Endodermal cell (in vitro differentiated cells): ENCODE measurements at places on chromosomes 1 and 21. TPM values are rescaled to one million over a fixed set of nuclear protein-coding genes. Genes with fewer than 3 reads are reported as not detected.

- peaks cover 5% of the 10 kb centered on the region for H3K36me3 ChIP-seq
- peaks cover 10% of the 10 kb centered on the region for H3K4me1 ChIP-seq
- no peak for DNase-seq
- H3K27ac ChIP-seq, result no peak overlapping the region
- no peaks in the 10 kb centered on the region for H3K27me3 ChIP-seq
- H3K4me3 ChIP-seq, result no peak overlapping the region
Observed at GRCh38 chr1:64100791-64101190, 102.6 kb upstream of the UBE2U start.

GRCh38 chr1:44519035-44519676 lies 114.1 kb downstream of the RNF220 start:
- DNase-seq, result no peak
- peaks cover 36% of the 10 kb centered on the region for H3K27me3 ChIP-seq
- H3K27ac ChIP-seq, result no peak overlapping the region

C8B gene
- not detected in 2 replicates for total RNA-seq

GRCh38 chr1:101203820-101204540 lies 32.8 kb upstream of the S1PR1 start:
- H3K4me3 ChIP-seq, result no peak overlapping the region
- no peak overlapping the region for H3K27ac ChIP-seq

KRTAP12-1 gene
- not detected in 2 replicates for total RNA-seq

DNA sequence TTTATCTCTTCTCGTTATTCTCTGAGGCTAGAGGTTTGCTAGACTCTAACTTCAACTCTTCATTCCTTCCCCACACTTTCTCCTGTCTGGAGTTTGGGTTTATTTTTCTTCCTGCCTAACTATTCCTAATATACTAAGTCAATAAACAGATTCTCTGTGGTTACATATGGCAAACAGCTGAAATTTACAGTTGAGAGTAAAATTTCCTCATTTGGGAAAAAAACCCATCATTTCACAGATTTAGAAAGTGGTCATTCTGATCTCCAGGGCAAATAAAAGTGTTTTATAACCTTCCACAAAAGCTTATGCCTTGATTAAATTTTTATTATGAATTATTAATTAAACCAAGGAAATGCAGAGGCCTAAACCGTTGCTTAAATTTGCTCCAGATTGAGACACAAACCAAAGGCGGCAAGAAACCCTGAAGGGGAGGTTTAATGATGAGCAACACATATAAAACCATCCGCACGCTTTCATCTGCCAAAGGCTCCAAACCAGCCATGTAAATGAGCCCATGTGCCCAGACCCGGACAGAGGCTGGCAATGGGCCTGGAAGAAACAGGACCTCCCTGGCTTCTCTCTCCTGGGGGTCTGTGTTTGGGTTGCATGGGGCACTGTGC lies 201.7 kb upstream of the LMO4 start:
- peaks cover 5% of the 10 kb centered on the region for H3K4me1 ChIP-seq
- H3K36me3 ChIP-seq, result no peaks in the 10 kb centered on the region
- no peak overlapping the region for H3K4me3 ChIP-seq
- peak; percentile 40 for DNase-seq
- H3K27ac ChIP-seq, result no peak overlapping the region
- peaks cover 31% of the 10 kb centered on the region for H3K27me3 ChIP-seq

- H3K4me1 ChIP-seq, result no peaks in the 10 kb centered on the region
- peaks cover 19% of the 10 kb centered on the region for H3K36me3 ChIP-seq
- DNase-seq, result peak; percentile 91
- H3K27me3 ChIP-seq, result no peaks in the 10 kb centered on the region
- no peak overlapping the region for H3K27ac ChIP-seq
Observed at GRCh38 chr1:1337793-1338147, 6.7 kb downstream of the TAS1R3 start.

GRCh38 chr1:205247130-205247921 lies 19.6 kb downstream of the TMCC2 start:
- DNase-seq, result no peak
- peak overlapping the region; percentile 68 for H3K27ac ChIP-seq
- H3K36me3 ChIP-seq, result no peaks in the 10 kb centered on the region
- no peaks in the 10 kb centered on the region for H3K27me3 ChIP-seq
- H3K4me1 ChIP-seq, result no peaks in the 10 kb centered on the region

MAP3K21 gene
- total RNA-seq, result 12.8 to 15.4 TPM (median 14.6 TPM) in 3 replicates

GRCh38 chr1:212794561-212795014 lies 2.9 kb downstream of the TATDN3 start:
- H3K4me3 ChIP-seq, result no peak overlapping the region
- H3K27me3 ChIP-seq, result no peaks in the 10 kb centered on the region
- H3K4me1 ChIP-seq, result no peaks in the 10 kb centered on the region
- H3K27ac ChIP-seq, result no peak overlapping the region
- H3K36me3 ChIP-seq, result peaks cover 13% of the 10 kb centered on the region

SLAMF9 gene
- not detected in 3 replicates for total RNA-seq

- no peaks in the 10 kb centered on the region for H3K4me1 ChIP-seq
- H3K27me3 ChIP-seq, result no peaks in the 10 kb centered on the region
- DNase-seq, result no peak
Observed at GRCh38 chr1:196684476-196684875, 32.6 kb downstream of the CFH start.

GCSAML gene
- not detected in 3 replicates for total RNA-seq

- H3K4me3 ChIP-seq, result no peak overlapping the region
- no peaks in the 10 kb centered on the region for H3K4me1 ChIP-seq
- no peaks in the 10 kb centered on the region for H3K36me3 ChIP-seq
- DNase-seq, result no peak
Observed at GRCh38 chr1:4974981-4975685, 320.7 kb downstream of the AJAP1 start.

DNA sequence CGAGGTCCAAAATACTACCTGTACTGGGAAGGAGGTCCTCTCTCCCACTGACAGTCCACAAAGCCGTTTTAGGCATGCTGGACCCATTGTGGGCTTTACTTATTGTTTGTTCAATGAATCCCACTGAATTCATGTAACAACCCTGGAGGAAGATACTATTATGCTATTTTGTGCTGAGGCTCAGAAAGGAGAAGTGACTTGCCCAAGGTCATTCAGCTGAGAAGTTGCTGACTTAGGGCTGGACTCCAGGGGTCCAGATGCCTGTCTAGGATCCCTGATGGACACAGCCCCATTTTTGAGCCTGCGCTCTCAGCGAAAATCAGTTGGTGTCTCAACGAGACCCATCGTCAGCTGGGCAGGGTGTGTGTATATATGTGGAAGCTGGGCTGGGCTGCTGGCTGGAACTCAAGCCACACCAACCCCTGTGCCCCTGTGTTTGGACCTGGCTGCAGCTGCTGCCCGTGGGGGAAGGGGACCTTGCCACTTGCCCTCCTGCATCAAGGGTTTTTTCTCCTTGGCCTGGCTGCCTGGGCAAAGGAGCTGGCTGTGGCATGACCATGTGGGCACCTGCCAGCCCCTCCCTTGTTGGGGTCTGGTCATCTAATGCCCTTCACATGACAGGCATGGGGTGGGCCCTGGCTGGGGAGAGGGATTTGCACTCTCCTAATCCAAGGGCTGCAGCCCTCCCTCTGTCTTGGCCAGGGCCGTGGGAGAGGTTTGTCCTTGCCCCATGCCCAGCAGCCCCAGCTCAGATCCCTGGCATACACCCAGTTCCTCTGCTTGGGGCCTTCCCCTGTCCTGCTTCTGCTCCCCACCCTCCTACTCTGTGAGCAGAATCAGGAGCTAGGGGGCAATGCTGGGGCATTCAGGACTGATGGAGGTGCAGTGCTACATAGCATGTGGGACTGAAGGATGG lies 15.0 kb downstream of the KCNQ4 start:
- H3K27ac ChIP-seq, result no peak overlapping the region
- H3K4me3 ChIP-seq, result no peak overlapping the region
- no peak for DNase-seq
- H3K36me3 ChIP-seq, result no peaks in the 10 kb centered on the region

- H3K4me1 ChIP-seq, result peaks cover 5% of the 10 kb centered on the region
- no peak for DNase-seq
- no peak overlapping the region for H3K4me3 ChIP-seq
- no peak overlapping the region for H3K27ac ChIP-seq
Observed at GRCh38 chr1:112997781-112998180, 41.8 kb upstream of the SLC16A1 start.

ARHGAP29 gene
- 32.3 and 38.9 TPM in 2 replicates for total RNA-seq

- H3K27me3 ChIP-seq, result no peaks in the 10 kb centered on the region
- no peaks in the 10 kb centered on the region for H3K4me1 ChIP-seq
- DNase-seq, result no peak
- no peak overlapping the region for H3K4me3 ChIP-seq
Observed at GRCh38 chr1:27585684-27586083, 18.3 kb downstream of the AHDC1 start.

COA6 gene
- 20.9 to 37.4 TPM (median 27.7 TPM) in 3 replicates for total RNA-seq

PPIAL4G gene
- 0.11 TPM in 1 of 2 replicates, not detected in the other for total RNA-seq

DNA sequence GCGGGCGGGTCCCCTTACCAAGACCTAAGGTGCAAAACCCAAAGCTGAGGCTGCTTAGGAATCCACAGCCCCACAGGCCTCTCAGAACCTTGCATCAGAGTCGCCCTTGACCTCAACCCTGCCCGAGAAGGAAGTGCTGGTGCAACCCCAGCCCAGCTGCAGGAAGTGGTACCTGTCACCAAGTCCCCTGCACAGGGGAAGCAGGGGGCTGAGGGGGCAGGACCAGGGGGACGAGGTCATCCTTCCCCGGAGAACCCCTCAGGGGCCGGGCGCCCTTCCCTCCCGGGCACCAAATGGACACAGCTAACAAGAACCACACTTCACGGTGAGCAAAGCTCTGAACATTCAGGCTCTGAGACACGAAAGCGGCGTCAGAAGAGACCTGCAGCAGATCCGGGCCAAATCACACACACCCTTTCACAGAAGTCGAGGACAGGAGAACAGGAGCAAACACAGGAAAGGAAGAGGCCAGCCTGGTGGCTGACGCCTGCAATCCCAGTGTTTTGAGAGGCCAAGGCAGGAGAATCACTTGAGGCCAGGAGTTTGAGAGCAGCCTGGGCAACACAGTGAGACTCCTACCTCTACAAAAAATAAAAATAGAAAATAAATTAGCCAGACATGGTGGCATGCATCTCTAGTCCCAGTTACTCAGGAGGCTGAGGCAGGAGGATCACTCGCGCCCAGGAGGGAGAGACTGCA lies 6.4 kb downstream of the ITGB2 start:
- H3K36me3 ChIP-seq, result no peaks in the 10 kb centered on the region
- H3K27me3 ChIP-seq, result peaks cover 15% of the 10 kb centered on the region
- no peak overlapping the region for H3K27ac ChIP-seq
- H3K4me1 ChIP-seq, result no peaks in the 10 kb centered on the region

GRCh38 chr1:93200086-93200620 lies 19.6 kb downstream of the CCDC18 start:
- H3K27ac ChIP-seq, result no peak overlapping the region
- DNase-seq, result no peak
- no peak overlapping the region for H3K4me3 ChIP-seq
- peaks cover 48% of the 10 kb centered on the region for H3K36me3 ChIP-seq
- H3K27me3 ChIP-seq, result no peaks in the 10 kb centered on the region

TTC39A gene
- 10.7 and 12.8 TPM in 2 replicates for total RNA-seq

MPL gene
- total RNA-seq, result 0.36 and 0.64 TPM in 2 replicates

- no peak overlapping the region for H3K4me3 ChIP-seq
- H3K36me3 ChIP-seq, result no peaks in the 10 kb centered on the region
- DNase-seq, result no peak
- peaks cover 15% of the 10 kb centered on the region for H3K27me3 ChIP-seq
- no peak overlapping the region for H3K27ac ChIP-seq
Observed at GRCh38 chr1:247358920-247359319, 27.3 kb upstream of the ZNF496 start.

GRCh38 chr1:1340185-1340584 lies 9.0 kb downstream of the DVL1 start:
- H3K27ac ChIP-seq, result no peak overlapping the region
- no peaks in the 10 kb centered on the region for H3K27me3 ChIP-seq
- H3K4me3 ChIP-seq, result no peak overlapping the region
- no peak for DNase-seq

AADACL3 gene
- total RNA-seq, result 0.24 and 0.43 TPM in 2 replicates

GRCh38 chr1:41535276-41535675 lies 50.8 kb upstream of the EDN2 start:
- H3K27me3 ChIP-seq, result no peaks in the 10 kb centered on the region
- H3K36me3 ChIP-seq, result no peaks in the 10 kb centered on the region
- H3K4me1 ChIP-seq, result no peaks in the 10 kb centered on the region
- DNase-seq, result no peak

SYPL2 gene
- 0.38 and 0.64 TPM in 2 replicates for total RNA-seq
